ENCODE measurements at places on chromosomes 5 and 9.

DNA sequence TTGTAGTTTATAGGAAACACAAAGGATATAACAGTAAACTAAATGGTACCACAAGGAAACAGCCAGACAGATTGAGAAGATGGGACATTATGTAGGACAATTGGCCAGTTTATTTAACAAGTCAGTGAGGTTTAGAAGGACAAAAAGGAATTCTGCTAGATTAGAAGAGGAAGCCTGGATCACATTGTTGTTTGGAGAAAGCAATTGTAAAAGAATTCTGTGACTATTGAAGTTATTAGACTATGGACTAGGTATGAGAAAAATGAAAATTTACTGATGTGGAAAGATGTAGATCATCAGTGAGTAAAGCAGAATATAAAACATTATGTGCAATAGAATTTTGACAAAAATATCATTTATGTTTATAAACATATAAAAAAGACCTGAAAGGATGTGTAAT is 97.1 kb downstream of the CFAP95 start:
- H3K27me3 ChIP-seq: no peaks in the 10 kb centered on the region
- H3K36me3 ChIP-seq: no peaks in the 10 kb centered on the region
- no peak for DNase-seq

DNA sequence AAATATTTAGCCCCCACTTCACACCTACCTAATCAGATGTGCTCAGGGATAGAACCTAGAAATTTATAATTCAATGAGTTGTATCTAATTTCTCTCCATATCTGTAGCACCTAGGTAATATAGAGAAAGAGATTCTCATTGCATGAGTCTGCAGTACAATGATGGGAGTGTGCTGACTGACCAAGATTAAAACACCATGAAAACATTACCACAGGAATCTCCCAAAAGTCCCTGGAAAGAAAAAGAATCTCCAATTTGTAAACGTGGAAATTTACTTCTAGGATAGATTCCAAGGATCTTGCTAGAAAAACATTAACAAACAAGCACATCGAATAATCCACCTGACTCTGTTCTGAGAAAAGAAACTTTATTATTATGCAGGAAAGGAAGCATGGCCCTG is 45.0 kb upstream of the DMRTA1 start:
- H3K36me3 ChIP-seq: no peaks in the 10 kb centered on the region
- H3K4me1 ChIP-seq: no peaks in the 10 kb centered on the region

DNA sequence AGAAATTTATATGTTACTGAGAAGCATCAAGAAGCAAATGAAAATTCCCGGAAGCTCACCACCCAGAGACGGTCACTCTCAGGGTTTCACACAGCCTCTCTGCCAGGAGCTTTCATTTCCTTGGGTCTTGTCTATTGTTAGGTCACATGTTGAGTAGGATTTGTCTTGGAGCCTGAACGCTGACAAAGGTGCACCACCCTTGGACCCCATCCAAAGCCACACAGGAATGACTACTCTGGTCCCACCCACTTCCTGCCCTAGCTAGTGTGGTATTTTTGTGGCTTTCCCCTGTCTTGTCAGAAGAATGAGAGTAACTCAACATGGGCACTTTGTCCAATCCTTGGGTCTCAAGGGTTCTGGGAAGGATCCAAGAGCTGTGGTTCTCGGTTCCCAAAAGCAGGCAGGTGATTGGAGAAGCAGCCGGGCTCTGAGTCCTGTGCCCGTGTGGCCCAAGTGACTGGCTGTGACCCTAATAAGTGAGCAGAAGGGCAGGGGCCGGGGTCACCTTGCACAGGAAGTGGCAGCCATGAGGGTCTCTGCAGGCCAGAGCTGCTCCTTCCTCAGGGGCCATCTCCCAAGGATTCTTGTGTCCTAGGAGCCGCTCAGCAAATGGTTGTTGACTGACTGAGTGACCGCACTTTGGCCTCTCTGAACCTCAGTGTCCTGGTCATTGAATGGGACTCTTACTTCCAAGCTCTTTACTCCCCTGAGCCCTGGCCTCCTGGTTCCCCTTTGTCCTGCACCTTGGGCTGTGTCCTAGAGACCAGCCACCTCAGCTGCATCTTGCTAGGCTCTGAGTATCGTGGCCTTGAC is 6.9 kb downstream of the FGD3 start:
- H3K4me3 ChIP-seq: peak overlapping the region; percentile 12
- no peaks in the 10 kb centered on the region for H3K36me3 ChIP-seq
- DNase-seq: peak; percentile 90
- peaks cover 3% of the 10 kb centered on the region for H3K27me3 ChIP-seq

DNA sequence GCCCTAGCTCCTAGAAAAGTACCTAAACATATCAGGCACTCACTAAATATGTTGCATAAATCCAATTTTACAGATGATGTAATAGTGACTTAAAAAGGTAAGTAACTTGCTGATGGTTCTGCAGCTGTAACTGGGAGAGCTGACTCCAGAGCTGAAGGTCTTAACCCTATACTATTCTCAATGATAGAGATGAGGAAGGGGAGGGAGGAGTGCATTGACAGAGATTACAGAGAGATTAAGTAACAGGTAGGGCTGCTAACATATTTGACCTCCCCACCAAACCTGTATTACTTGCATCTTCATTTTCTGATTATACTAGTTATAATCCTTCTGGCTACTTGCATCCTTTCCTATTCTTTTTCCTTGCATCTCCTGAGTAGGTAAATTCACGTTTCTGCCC is 255.4 kb upstream of the EFNA5 start:
- DNase-seq: no peak
- H3K36me3 ChIP-seq: no peaks in the 10 kb centered on the region
- H3K4me3 ChIP-seq: no peak overlapping the region
- no peaks in the 10 kb centered on the region for H3K27me3 ChIP-seq
- peak overlapping the region; percentile 64 for H3K27ac ChIP-seq

GRCh38 chr5:74355041-74355824 is 285.3 kb downstream of the ENC1 start:
- no peaks in the 10 kb centered on the region for H3K4me1 ChIP-seq
- H3K4me3 ChIP-seq: no peak overlapping the region
- H3K27me3 ChIP-seq: no peaks in the 10 kb centered on the region
- no peak overlapping the region for H3K27ac ChIP-seq

DNA sequence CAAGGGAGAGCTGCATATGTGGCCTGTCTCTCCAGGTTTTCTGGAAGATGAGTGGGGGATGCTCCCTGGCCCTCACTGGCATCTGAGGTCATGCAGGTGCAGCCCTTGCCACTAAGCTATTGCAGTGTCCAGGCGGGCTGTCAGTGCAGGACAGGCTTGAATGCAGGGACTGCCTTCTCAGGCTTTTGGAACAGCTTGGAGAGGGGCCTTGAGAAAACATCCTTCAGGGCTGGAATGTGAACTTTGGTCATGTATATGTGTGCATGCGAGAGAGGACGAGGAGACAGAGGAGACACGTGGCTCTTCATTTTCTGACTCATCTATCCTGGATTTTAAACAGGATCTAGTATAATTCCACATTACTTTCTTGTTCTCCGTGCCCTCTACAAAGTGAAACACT is 90.3 kb downstream of the MACROH2A1 start:
- peak overlapping the region; percentile 69 for H3K27ac ChIP-seq
- no peak for DNase-seq
- no peaks in the 10 kb centered on the region for H3K27me3 ChIP-seq
- H3K4me1 ChIP-seq: peaks cover 57% of the 10 kb centered on the region
